ENCODE measurements at places on chromosomes 7 and 10.

DNA sequence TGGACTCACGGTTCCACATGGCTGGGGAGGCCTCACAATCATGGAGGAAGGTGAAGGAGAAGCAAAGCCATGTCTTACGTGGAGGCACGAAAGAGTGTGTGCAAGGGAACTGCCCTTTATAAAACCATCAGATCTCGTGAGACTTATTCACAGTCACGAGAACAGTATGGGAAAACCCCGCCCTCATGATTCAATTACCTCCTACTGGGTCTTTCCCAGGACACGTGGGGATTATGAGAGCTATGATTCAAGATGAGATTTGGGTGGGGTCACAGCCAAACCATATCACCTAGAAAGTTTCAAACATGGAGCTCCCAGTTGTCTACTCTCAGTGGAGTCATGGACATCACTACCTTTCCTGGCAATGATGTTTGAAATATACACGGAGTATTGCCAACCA is 49.6 kb downstream of the CYCS start:
- peak; percentile 30 for DNase-seq

GRCh38 chr10:24756283-24756682 is 32.6 kb upstream of the ARHGAP21 start:
- DNase-seq, result no peak

- DNase-seq, result no peak
These were observed 176.5 kb downstream of the TCF7L2 start for GRCh38 chr10:113126229-113127201.

- peak; percentile 6 for DNase-seq
These were observed 511 bp upstream of the NRP1 start for GRCh38 chr10:33334805-33335550.

GRCh38 chr10:77661100-77661499 is 23.5 kb upstream of the KCNMA1 start:
- no peak for DNase-seq

Data from activated CD4-positive, alpha-beta T cell treated with anti-CD3 and anti-CD28 coated beads, Interleukin-2, amount 50 U/mL, for 24 hours (primary cell).